Glutamatergic neuron (in vitro differentiated cells): ENCODE measurements at places on chromosomes 11 and 22.

- no peak for DNase-seq
Measured at GRCh38 chr11:69603111-69603836, 37.7 kb upstream of the CCND1 start.

- DNase-seq, result no peak
Measured at GRCh38 chr11:117932426-117932825, 3.2 kb upstream of the TMPRSS13 start.

GRCh38 chr22:49620003-49620556, 207.6 kb downstream of the BRD1 start:
- no peak for DNase-seq

- peak; percentile 32 for DNase-seq
Measured at GRCh38 chr11:794766-795633, 3.1 kb downstream of the SLC25A22 start.

GRCh38 chr11:79902493-79902892, 461.7 kb upstream of the TENM4 start:
- DNase-seq, result no peak

GRCh38 chr11:28910926-28911325, 802.7 kb downstream of the METTL15 start:
- DNase-seq, result no peak
